Brain (organoid and tissue), 16 donors: ENCODE measurements at places on chromosomes 16 and 17.
A peak's percentile ranks its signal among the peaks of the same experiment; 100 is the strongest.

- DNase-seq: peak; percentile 35
Observed at GRCh38 chr16:28863929-28864793, 518 bp downstream of the SH2B1 start.

DNA sequence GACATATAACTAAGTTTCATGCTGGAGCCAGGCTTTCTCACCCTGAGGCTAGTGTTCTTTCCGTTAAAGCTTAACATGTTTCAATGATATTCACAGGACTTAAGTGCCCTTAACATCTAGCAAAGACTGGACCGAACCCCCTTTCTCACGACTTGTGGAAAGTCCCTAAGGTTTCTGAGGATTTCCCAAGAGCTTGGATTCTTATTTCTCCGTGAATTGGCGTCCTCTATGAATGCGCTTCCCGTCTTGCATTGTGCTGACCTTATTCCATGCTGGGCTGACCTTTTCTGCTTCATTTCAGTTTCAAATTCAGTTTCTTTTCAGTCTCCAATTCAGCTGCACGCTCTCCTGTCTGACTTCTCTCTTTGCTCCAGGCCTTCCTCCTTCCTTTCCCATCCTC lies 206.4 kb downstream of the HS3ST3A1 start:
- DNase-seq: no peak

DNA sequence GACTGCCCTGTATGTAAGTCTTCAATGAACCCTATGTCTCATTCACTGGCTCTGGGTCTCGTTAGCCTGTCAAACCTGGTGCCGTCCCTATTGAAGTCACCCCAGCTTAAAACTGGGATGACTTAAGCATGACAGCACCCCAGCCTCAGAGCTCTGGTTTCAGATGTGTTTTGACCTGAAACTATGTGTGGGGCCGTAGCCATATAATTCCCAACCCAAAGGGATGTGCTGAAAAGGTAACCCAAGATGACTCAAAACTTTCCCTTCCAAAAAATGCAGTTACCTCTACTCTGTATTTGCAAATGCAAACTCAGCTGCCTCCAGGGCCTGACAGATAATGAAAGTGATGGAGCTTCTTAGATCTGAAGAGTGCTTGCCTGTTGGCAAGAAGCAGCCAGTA lies 478.3 kb upstream of the ERCC4 start:
- DNase-seq: no peak

GRCh38 chr17:55816532-55817396 lies 65.9 kb downstream of the PCTP start:
- DNase-seq: no peak

GRCh38 chr16:70432723-70433457 lies 6.0 kb downstream of the ST3GAL2 start:
- no peak for DNase-seq

- no peak for DNase-seq
Observed at GRCh38 chr17:19719355-19720209, 3.2 kb upstream of the SLC47A2 start.

- no peak for DNase-seq
Observed at GRCh38 chr16:54313789-54314188, 27.2 kb upstream of the IRX3 start.

DNA sequence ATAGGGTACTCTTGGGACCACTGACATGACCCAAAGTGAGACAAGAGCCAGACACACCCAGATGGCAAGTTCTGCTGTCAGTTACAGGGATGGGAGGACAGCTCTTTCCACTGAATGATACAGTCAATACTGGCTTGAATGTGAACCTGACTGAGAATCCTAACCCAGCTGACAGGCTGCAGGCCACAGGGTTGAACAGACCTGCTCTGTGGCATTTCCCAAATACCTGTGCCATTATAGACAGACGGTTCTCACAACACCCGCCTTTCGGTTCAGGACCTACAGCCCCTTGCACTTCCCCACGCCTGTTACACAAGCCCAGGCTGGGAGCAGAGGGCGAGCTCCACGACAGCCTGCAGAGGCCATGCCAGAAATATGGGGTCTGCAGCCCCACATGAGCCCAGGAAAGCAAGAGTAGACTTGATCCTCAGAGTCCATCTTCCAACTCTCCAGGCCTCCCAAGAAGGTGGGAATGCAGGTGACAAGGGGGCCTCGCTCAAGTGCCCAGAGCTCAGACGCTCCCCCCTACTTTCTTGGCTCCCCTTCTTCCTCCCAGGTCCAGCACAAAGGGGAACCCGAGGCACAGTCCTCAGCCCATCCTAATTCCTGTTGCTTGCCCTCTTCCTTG lies 314.3 kb downstream of the SOX9 start:
- no peak for DNase-seq

DNA sequence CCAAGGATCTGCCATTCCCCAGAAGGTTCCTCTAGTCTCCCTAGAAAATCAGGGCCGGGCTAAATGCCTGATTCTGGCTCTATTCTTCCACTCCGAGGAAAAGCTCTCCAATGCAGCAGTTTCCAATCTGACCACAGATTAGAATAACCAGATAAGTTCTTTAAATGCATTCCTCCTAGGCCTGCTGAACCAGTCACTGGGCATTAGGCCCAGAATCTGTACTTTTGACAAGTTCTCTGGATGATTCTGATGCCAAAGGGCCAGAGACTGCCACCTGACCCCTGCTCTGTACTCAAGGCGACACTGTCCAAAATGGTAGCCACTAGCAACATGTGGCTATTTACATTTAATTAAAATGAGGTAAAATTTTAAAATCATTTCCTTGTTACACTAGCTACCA lies 22.3 kb downstream of the MAP3K14 start:
- no peak for DNase-seq

DNA sequence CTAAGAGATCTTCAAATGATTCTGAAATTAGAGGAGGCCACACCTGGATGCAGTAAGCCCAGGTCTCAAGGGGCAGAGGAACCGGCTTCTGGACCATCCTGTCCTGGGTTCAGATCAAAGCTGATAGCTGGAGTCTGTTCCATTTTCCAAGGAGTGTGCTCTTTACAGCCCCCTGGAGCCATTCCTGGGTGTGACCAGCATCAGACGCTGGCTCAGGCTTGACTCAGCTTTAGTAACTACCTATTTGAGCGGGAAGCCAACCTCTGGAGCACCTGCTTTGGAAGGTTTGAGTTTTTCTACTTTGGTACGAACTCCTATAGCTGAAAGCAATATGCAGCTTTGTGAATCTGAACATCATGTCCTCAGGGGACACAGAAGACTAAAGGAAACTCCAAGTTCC lies 12.9 kb upstream of the BBS2 start:
- no peak for DNase-seq

DNA sequence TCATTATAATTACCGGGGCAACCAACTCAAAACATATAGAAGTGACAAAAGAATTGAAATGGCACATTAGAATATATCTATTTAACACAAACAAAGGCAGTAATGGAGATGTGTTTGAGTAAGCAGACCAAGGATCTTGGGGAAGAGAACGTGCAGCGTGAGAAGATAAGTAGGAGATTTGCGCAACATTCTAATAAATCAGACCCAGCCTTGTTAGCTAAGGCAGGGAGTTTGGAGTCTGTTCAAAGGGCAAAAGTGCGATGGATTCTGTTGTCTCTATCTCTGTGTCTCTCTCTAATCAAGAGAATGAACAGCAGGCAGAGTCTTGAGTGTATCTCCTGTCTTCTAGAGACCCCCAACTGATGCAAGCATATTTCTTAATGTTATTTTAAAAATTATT lies 55.0 kb upstream of the FA2H start:
- no peak for DNase-seq
